ENCODE measurements at places on chromosomes 11 and 22. TPM values are rescaled to one million over a fixed set of nuclear protein-coding genes. Genes with fewer than 3 reads are reported as not detected.

DNA sequence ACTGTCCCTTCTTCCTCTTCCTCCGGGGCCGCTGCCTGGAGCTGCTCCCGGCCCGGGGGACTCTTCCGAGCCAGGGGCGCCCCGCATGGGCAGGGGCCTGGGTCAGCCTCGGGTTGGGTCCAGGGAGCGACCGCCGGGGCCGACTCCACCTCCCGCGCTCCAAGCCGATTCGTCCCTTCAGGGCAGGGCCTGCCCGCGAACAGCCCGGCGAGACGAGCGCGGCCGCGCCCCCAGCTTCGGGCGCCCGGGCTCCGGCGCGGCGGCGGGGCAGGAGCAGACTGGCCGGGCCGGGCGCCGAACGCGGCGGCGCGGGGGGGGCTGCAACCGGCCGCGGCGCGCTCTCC, at the start of gene LARGE1:
LARGE1 (minus strand) TSS at position 280 of the 344 bp plus-strand sequence.
- peak; percentile 69 for DNase-seq

DNA sequence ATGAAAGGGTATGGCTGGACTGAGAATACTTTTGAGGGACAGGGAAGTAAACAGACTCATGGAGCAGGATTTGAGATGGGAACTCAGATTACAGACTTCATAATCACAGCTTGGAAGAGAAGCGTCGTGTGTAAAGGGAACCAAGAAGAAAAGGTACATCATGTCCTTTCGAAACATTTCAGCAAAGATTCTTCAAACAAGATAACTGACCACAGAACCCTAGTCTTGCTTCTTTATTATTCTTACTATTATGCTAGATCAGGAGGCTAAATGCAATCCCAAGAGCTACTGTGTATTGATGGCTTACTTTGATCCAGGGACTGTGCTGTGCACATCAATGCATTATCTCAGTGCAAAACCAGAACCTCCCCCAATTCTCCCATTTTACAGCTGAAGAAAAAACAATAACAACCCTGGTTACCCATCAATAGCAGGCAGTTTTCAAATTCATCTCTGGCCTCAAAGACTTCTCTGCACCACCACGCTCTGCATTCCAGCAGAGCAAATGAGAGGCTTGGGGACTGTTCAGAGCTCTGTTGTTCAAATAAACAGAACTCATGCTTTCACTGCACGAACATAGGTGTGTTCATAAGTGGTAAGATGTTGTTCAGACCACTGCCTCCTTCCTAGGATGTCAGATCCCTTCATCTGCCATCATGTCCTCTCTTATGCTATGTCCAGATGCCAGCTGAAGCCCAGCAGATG, 104.8 kb upstream of the NAV2 start:
- no peak for DNase-seq

- DNase-seq = no peak
These were observed 393.1 kb downstream of the TMEM135 start for GRCh38 chr11:87430821-87431220.

- no peak for DNase-seq
These were observed 106.8 kb downstream of the VPREB1 start for GRCh38 chr22:22351366-22351765.

GRCh38 chr11:126293726-126294125, 10.1 kb upstream of the DCPS start:
- DNase-seq = no peak

- peak; percentile 21 for DNase-seq
These were observed 15.2 kb upstream of the SERPIND1 start for GRCh38 chr22:20758688-20759087.

GRCh38 chr11:103486604-103487003, 377.4 kb downstream of the DYNC2H1 start:
- no peak for DNase-seq

DNA sequence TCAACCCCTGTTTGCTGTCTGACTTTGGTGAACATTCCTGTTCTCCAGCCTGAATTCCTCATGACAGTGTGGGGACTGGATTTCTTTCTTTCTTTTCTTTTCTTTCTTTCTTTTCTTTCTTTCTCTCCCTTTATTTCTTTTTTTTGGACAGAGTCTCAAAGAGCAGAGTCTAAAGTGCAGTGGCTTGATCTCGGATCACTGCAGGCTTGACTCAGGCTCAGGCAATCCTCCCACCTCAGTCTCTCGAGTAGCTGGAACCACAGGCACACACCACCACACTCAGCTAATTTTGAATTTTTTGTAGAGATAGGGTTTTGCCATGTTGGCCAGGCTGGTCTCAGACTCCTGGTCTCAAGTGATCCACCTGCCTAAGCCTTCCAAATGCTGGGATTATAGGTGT, 63.1 kb downstream of the RPUSD4 start:
- peak; percentile 31 for DNase-seq

GRCh38 chr11:43685440-43685839, 4.9 kb downstream of the HSD17B12 start:
- no peak for DNase-seq

- DNase-seq = no peak
These were observed 906.1 kb upstream of the RAG2 start for GRCh38 chr11:37504060-37504611.

DNA sequence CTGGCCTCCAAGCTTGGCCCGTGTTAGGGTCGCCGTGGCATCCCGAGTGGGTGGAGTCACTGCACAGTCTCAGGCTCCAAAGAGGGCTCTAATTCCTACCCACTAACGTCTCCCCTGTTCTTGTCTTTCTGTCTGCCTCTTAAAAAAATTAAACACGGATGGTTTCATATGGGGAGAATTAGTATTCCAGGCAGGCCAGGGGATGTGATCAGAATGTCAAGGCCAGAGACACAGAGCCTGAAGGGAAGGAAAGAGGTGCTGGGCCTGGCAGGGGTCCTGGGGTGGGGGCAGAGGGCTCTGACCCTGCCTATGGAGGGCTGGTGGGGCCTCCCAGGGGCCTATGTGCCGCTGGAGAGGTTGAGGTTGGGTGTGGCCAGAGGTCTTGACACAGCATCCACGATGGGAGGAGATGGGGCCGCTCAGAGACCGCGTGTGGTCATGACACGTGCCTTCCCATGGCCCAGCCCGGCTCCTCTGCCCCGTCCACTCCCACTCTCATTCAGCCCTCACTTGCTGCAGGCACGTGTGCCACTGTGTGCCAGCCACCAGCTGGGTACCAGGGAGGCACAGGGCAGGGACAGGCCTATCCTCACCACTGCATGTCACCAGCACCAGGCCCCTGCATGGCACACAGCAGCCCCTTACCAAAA, 56.5 kb downstream of the FLRT1 start:
- no peak for DNase-seq

DNA sequence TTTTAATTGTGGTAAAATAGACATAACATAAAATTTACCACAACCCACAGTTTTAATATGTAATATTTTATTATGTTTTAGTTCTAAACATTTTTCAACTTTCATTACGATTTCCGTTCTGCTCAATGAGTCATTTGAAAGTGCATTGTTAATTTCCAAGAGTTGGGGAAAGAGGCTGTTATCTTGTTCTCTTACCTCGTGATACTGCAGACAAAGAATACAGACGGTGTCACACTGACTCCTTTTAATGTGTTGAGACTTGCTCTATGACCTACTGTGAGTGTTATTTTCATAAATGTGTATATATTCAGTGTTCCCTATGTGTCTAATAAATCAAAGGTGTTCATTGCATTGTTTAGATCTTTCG, 10.8 kb upstream of the RAC2 start:
- DNase-seq = no peak

GRCh38 chr11:9717040-9717357, 53.1 kb downstream of the SWAP70 start:
- no peak for DNase-seq

- DNase-seq = no peak
These were observed 8.3 kb downstream of the TBC1D22A start for GRCh38 chr22:46770726-46771125.

DDT gene
- total RNA-seq = 587 TPM

SERPING1 gene
- 1,903 TPM for total RNA-seq

CNGA4 gene
- not detected for total RNA-seq

SLC17A6 gene
- total RNA-seq = not detected

MMP12 gene
- total RNA-seq = not detected
